Pancreas (tissue), 10 donors: ENCODE measurements at places on chromosomes 3 and 15. TPM values are rescaled to one million over a fixed set of nuclear protein-coding genes. Genes with fewer than 3 reads are reported as not detected.

Gene SIDT1
- total RNA-seq = 0.97 TPM

Gene SLC27A2
- 3.1 TPM for total RNA-seq

- H3K4me3 ChIP-seq = no peak overlapping the region
- H3K27me3 ChIP-seq = no peaks in the 10 kb centered on the region
- no peaks in the 10 kb centered on the region for H3K4me1 ChIP-seq
- H3K27ac ChIP-seq = no peak overlapping the region
- no peaks in the 10 kb centered on the region for H3K36me3 ChIP-seq
- DNase-seq = no peak
Measured at GRCh38 chr3:78112291-78113010, 1072.6 kb downstream of the ROBO2 start.

DNA sequence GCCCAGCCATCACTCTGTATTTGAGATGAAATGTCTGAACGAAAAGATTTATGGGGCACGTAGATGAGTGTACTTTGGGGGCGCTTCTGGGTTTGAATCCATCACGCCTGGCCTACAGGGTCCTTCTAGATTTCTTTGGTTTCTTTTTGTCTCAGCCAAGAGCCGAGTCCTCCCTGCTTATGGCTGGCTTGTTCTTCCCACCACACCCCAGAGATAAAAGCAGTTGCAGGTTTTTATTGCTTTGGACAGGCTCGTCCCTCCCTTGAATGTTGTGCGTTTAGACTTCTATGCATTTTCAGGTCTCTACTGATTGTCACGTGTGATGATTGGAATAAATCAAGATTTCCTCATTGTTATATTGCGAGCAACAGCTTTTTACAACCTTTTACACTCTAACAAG lies 104.8 kb upstream of the CHRNA7 start:
- no peaks in the 10 kb centered on the region for H3K27me3 ChIP-seq
- H3K27ac ChIP-seq = no peak overlapping the region
- no peaks in the 10 kb centered on the region for H3K36me3 ChIP-seq
- H3K4me3 ChIP-seq = no peak overlapping the region
- DNase-seq = no peak
- no peaks in the 10 kb centered on the region for H3K4me1 ChIP-seq

GRCh38 chr3:15180042-15180611 lies 25.9 kb upstream of the CAPN7 start:
- DNase-seq = no peak
- H3K27ac ChIP-seq = no peak overlapping the region
- H3K36me3 ChIP-seq = no peaks in the 10 kb centered on the region
- H3K27me3 ChIP-seq = no peaks in the 10 kb centered on the region

- no peak overlapping the region for H3K27ac ChIP-seq
- no peak for DNase-seq
- H3K4me1 ChIP-seq = no peaks in the 10 kb centered on the region
- no peak overlapping the region for H3K4me3 ChIP-seq
- H3K36me3 ChIP-seq = no peaks in the 10 kb centered on the region
- H3K27me3 ChIP-seq = no peaks in the 10 kb centered on the region
Measured at GRCh38 chr3:193078996-193079753, 161.5 kb upstream of the MB21D2 start.

- H3K4me3 ChIP-seq = no peak overlapping the region
- DNase-seq = no peak
- H3K27ac ChIP-seq = no peak overlapping the region
- no peaks in the 10 kb centered on the region for H3K27me3 ChIP-seq
- H3K36me3 ChIP-seq = no peaks in the 10 kb centered on the region
Measured at GRCh38 chr15:81052046-81052445, 51.3 kb downstream of the TLNRD1 start.
